ENCODE measurements at places on chromosomes 3 and 15.

GRCh38 chr3:153097213-153097612, 64.8 kb upstream of the RAP2B start:
- DNase-seq: no peak

DNA sequence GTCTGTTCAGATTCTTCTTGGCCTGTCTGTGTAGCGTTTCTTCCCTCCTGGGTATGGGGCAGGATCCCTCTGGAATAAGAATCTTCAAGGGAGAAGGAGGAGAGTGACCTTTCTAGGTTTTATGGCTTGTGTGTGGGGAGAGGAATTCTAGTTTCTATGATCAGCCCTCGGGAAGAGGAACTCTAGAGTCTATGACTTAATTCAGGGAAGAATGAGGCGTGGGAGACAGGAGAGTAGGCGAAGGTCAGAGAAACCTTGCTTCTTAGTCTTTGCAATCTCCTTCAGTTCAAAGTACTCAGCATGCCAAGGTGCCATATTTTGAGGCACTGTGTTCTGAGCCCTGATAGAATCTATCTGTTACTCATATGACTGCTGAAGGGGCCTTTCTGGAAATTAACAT, 99.2 kb upstream of the C3orf80 start:
- no peak for DNase-seq

DNA sequence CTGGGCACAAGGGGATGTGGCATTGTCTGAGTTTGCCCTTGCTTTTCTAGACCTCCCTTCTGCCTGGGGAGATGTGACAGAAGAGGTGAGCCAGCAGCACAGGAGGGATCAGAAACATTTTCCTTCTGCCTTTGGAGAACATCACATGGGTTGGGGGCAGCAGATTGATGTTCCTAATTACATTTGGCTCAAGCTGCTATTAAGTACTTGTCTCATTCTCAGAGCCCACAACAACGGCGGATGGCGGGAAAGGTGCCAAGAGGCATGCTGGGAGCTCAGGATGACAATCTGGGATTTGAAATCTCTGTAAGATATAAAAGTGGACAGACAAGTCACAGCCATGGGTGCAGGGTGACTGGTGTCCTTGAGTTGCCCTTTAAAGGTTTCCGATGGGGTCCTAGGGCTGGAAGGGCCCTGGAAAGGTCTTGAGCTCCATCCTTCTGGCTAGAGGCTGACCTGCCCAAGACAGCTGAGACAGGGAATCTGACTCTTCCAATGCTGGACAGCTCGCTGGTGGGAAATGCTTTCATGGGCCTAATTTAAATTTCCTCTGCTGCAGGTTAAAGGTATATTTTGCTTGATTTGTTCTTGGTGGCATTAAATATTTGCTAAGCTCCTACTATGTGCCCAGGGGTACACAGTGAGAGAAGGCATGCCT, 2.4 kb upstream of the CORO2B start:
- DNase-seq: no peak

- no peak for DNase-seq
These were observed 439.4 kb upstream of the RBMS3 start for GRCh38 chr3:28841441-28841840.

DNA sequence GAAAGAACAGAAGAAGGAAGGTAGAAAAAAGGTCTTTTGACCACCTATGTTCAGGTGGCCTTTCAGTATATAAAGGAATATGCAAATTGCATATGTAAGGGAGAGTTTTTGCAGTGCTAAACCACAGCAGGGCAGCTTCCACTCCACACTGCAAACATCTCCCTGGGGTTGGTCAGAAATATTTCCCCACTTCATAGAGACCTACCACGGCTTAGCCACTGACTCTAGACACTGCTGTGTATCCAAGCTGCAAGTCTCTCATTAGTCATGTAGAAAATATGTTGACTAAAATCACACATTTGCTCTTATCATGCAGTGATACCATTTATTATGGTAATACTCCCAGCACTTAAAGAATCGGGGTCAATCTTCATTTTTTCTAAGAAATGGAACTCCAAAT, 214.9 kb upstream of the NR2F2 start:
- no peak for DNase-seq

- DNase-seq: no peak
These were observed 1.5 kb downstream of the CRBN start for GRCh38 chr3:3177861-3178497.

DNA sequence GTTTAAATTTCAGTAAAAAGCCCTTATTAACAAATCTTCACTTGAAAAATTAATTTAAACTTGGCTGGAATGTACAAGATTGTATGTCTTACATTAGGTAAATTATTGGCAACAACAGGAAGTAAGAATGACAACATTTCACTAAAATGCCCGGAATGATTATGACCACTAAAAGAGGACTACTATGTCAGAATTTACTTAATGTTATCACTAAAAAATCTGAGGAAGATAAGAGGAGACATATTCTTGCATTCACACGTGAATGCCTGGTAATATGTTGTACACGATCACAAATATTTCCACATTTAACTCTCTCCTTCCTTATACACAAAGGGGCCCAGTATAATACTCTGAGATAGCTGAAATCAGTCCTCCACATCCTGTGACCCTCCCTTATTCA, 29.7 kb downstream of the VGLL3 start:
- no peak for DNase-seq

GRCh38 chr3:48077815-48078214, 61.6 kb upstream of the MAP4 start:
- no peak for DNase-seq

DNA sequence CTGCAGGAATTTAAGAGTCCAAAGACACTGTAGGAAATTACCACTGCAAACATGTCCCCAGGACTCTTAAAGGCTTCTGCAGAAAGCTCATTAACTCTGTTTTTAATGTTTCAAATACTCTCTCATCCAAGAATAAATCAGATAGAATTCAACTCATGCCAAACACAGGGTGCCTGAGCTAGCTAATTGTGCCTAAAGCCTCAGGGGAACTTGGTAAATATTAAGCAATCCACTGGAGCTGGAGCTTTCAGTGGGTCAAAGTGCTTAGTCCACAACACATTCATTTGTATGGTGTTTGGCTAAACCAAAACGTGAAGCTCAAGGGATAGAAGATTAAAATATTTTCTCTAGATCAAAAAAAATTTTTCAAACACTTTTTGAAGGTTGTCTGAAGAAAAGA, 131.4 kb downstream of the THRB start:
- no peak for DNase-seq

DNA sequence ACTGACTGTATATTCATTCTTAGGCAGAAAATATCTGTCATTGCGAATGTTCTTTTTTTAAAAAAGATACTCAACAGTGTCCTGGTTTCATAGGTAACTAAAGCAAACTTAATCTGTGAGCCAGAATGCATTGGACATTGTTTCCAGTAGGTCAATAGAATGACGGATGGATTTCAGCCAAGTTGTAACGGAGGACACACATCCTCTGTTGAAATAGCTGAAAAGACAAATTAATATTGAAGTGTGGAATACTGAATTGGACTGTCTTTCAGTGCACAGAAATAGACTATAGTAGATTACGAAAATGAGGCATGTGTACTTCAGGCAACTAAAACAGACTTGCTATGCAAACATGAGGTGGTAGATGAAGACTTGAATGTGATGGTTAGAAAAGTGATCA, 461.6 kb downstream of the WDR72 start:
- no peak for DNase-seq

- no peak for DNase-seq
These were observed 13.2 kb upstream of the NMB start for GRCh38 chr15:84671211-84671610.
